ENCODE measurements at places on chromosomes 3 and 15.

GRCh38 chr3:128317101-128317697 lies 149.5 kb downstream of the DNAJB8 start:
- DNase-seq = no peak

DNA sequence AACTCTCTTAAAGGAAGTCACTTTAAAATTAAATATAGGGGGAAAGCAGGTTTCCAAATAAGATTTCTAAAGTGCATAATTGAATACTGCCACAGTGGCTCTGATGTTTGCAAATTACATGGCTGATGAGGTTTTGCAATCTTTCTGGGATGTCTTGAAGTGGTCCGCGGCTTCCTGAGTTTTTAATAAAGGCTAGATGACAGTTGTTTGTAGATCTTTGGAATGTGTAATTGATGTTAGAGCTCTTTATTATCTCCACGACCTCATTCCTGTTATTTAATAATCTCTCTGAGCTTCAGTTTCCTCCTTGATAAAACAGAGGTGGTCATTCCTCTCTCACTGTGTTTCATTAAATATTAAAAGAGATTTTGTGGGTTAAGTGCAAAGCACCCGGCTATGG lies 27.0 kb upstream of the CEMIP start:
- DNase-seq = no peak

DNA sequence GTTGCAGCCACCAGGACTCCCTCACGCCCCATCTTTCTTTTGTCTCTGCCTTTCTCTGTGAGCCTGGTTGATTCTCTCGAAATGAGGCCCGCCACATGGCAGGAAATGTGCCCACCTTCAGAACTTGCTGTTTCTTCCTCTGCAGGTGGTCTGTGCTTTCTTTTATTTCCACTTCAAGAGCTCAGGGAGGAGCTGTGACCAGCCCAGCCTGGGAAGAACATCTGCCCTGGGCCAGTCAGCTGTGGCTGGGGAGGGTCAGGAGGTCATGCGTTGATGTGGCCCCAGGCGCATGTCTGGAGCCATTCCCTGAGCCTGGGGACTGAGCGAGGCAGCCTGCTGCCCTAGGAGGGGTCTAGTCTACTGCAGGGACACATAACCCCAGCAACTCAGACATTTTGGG lies 8.0 kb downstream of the FBLN2 start:
- DNase-seq = no peak

GRCh38 chr15:89910891-89911626 lies 1.7 kb downstream of the ARPIN start:
- DNase-seq = no peak

Measured in A172 (cell line).